ENCODE measurements at places on chromosomes 3 and 15. TPM values are rescaled to one million over a fixed set of nuclear protein-coding genes. Genes with fewer than 3 reads are reported as not detected.

Gene EPB42
- not detected for total RNA-seq

- DNase-seq, result no peak
Measured at GRCh38 chr3:123389628-123389918, 59.3 kb downstream of the ADCY5 start.

- no peak for DNase-seq
Measured at GRCh38 chr15:63997715-63998442, 48.4 kb downstream of the DAPK2 start.

GRCh38 chr15:79045041-79045440, 45.5 kb downstream of the RASGRF1 start:
- DNase-seq, result no peak

GRCh38 chr3:194075088-194075615, 60.8 kb upstream of the HES1 start:
- no peak for DNase-seq

DNA sequence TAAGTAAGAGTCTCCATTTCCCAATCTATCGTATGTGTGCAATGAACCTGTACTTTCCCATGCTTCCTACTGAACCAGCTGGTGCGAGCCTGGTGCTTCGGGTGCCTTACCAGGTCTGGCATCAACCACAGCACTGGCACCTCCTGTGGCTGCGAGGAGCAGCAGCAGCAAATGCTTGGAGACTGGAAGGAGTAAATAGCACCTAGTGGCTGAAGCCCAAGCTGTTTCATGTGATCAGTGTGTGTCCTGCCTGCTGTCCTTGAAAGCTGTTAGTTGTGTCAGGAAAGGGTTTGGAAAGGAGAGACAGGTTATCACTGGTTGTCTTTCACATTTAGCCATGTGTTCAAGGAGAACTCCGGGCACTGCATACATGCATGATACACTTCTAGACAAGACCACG, 31.8 kb downstream of the PCOLCE2 start:
- no peak for DNase-seq

DNA sequence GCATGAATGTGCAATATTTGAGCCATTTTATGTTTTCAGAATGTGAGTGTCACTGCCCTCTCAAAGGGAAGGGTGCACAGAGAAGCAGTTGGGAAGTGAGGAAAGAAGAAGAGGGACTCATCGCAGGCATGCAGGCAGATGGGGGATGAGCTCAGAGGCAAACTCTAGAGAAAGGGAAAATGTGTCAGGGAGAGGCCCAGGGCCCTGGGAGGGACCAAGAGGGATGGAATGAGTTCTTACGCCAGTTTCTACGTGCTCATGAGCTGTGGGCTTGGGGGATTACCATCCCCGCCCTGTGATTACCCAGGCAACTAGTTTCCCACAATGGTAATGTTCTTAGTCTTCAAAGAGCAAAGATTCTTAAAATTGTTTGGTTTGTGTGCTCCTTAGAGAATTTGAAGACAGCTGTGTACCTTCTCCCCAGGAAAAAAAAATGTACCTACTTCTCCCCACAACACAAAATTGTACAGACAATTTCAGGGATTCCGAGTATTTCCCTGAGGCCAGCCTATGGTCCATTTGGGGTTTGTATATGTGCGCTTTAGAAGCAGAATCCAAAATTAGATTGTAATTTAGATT, 17.8 kb downstream of the GCSAM start:
- DNase-seq, result no peak

DNA sequence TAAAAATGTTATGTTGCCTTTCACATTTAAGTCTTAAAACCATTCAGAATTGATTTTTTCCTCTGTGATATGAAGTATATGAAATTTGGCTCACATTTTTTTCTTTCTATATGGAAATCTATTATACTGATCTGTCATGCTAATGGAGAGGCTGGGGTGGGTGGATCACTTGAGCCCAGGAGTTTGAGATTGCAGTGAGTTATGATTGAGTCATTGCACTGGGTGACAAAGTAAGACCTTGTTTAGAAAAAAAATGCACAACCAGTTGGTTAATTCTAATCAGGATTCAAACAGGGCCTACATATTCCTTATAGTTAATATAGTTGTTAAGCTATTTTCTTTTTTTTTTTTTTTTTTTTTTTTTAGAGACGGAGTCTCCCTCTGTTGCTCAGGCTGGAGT, 230.5 kb downstream of the MFSD1 start:
- DNase-seq, result no peak

DNA sequence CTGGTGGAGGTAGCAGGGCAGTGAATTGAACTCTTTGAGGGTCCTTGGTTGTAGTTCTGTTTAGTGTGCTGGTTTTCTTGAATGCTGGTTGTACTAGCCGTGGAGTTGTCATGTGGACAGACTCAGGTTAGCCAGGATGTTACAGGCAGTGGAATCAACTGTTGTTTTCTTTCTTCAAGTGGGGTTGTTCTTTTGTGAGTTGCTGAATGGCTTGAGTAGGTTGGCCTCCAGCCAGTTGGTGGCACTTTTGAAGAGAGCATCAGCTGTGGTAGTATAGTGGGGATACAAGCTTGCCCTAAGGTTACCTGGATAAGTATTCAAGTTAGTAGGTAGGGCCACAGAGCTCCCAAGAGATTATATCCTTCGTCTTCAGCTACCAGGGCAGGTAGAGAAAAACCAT, 31.8 kb upstream of the RARB start:
- no peak for DNase-seq

GRCh38 chr3:100682854-100683760, 26.2 kb upstream of the TFG start:
- no peak for DNase-seq
